ENCODE measurements at places on chromosomes 3 and 15. TPM values are rescaled to one million over a fixed set of nuclear protein-coding genes. Genes with fewer than 3 reads are reported as not detected.

ADAMTS17 gene
- 1.2 TPM for total RNA-seq

DNA sequence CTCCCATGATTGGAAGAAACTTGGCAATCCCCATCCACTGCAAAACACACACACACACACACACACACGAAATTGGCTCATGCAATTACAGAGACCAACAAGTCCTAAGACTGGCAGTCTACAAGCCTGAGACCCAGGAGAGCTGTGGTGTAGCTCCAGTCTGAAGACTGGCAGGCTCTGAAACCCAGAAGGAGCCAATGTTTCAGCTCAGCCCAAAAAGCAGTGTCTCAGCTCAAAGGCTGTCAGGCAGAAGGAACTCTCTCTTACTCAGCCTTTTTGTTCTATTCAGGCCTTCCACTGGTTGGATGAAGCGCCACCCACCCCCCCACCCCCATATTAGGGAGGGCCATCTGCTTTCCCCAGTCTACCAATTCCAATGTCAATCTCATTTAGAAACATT is 32.1 kb downstream of the MESD start:
- no peaks in the 10 kb centered on the region for H3K4me1 ChIP-seq
- DNase-seq: no peak
- H3K27ac ChIP-seq: no peak overlapping the region
- H3K4me3 ChIP-seq: no peak overlapping the region
- no peaks in the 10 kb centered on the region for H3K36me3 ChIP-seq
- no peaks in the 10 kb centered on the region for H3K27me3 ChIP-seq

GRCh38 chr3:85090495-85090894 is 131.7 kb downstream of the CADM2 start:
- H3K4me3 ChIP-seq: no peak overlapping the region
- H3K27ac ChIP-seq: no peak overlapping the region
- no peaks in the 10 kb centered on the region for H3K27me3 ChIP-seq
- no peaks in the 10 kb centered on the region for H3K36me3 ChIP-seq
- DNase-seq: no peak

ZNF502 gene
- 1.7 TPM for total RNA-seq

CHRM5 gene
- not detected for total RNA-seq

GOLGA8T gene
- not detected for total RNA-seq

DNA sequence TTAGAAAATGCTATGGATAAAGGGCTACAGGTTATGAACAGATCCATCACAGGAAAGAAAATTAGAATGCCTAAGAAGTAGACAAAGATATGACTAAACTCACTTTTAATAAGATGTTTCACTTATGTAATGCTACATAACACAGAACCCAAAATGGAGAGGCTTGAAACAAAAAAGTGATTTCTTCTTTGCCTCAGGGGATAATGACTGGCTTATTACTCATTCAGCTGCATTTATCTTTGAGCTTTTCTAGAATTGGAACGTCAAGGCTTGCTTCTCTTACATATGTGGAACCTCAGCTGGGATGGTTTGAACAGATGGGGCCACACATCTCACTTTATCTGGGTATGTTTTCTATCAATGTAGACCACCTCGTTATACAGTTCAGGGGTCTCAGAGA is 120.6 kb upstream of the EPHA3 start:
- no peak overlapping the region for H3K4me3 ChIP-seq
- no peaks in the 10 kb centered on the region for H3K27me3 ChIP-seq
- DNase-seq: no peak
- no peaks in the 10 kb centered on the region for H3K36me3 ChIP-seq
- no peaks in the 10 kb centered on the region for H3K4me1 ChIP-seq

SEMA6D gene
- not detected for total RNA-seq

GRCh38 chr3:128914966-128915645 is 35.7 kb downstream of the ACAD9 start:
- no peaks in the 10 kb centered on the region for H3K27me3 ChIP-seq
- H3K36me3 ChIP-seq: peaks cover 35% of the 10 kb centered on the region
- H3K4me3 ChIP-seq: no peak overlapping the region
- no peak for DNase-seq

- no peaks in the 10 kb centered on the region for H3K4me1 ChIP-seq
- DNase-seq: no peak
- H3K4me3 ChIP-seq: no peak overlapping the region
- H3K27me3 ChIP-seq: no peaks in the 10 kb centered on the region
- no peaks in the 10 kb centered on the region for H3K36me3 ChIP-seq
Measured at GRCh38 chr3:141389703-141390102, 21.4 kb downstream of the ZBTB38 start.

DNA sequence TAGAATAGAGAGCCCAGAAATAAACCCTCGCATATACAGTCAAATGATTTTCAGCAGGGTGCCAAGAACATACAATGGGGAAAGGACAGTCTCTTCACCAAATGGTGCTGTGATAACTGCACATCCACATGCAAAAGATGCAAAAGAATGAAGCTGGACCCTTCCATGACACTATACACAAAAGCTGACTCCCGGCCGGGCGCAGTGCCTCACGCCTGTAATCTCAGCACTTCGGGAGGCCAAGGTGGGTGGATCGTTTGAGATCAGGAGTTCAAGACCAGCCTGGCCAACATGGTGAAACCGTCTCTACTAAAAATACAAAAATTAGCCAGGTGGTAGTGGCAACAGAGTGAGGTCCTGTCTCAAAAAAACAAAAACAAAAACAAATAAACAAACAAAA is 43.2 kb upstream of the IQSEC1 start:
- no peak for DNase-seq
- no peak overlapping the region for H3K27ac ChIP-seq

DNA sequence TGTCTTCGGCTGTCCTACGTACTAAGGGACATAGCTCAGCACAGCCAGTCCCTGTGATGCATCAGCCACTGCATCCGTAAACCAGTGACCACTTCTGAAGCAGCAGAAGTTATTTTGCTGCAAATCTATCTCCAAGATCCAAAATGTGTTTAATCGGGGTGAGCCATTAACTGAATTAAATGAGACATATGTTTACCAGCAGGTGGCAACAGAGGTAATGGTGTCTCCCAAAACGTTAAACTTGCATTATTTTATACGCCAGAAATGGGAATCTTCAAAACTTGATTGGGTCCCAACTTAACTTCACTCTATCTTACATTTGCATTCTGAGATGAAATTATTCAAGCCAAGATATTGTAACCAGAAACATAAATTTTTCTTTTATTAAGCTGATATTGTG is 75.3 kb upstream of the BOC start:
- H3K36me3 ChIP-seq: no peaks in the 10 kb centered on the region
- no peak overlapping the region for H3K4me3 ChIP-seq
- no peak overlapping the region for H3K27ac ChIP-seq
- H3K27me3 ChIP-seq: no peaks in the 10 kb centered on the region
- H3K4me1 ChIP-seq: no peaks in the 10 kb centered on the region
